ENCODE measurements at places on chromosomes 3 and 15.

- DNase-seq: no peak
Observed at GRCh38 chr3:99952306-99952705, 134.6 kb downstream of the CMSS1 start.

DNA sequence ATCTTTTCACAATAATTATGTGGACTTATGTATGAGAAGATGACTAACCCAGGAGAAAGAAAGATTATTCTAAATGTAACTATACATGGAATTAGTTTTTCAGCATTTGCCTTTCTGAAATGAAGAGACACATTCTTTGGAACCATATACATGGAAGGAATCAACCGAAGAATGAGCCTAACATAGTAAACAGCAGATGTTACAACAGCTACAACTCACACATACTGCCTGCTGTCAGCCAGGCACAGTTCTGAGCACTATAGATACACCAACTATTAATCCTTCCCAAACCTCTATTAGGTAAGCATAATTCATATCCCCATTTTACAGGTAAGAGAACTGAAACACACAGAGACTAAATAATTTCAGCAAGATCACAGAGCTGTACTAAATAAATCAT, 840.0 kb downstream of the ROBO1 start:
- no peak for DNase-seq

DNA sequence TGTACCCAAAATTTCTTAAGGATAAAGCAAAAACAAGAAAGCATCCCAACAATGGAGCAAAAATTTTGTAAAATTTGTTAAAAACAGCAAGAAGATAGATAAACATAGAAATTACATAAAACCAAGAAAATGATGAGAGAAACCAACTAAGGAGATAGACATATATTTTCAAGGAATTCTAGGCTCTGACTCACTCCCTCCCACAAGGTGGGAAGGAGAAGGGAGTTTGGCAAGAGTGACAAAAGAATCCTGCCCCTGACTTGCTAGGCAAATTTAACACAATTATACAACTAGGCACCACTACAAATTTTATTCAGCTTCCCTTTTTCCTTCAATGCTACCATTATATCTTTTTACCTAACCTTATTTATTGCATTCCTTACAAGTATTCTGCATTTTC, 70.9 kb downstream of the MYO9A start:
- DNase-seq: no peak

- DNase-seq: no peak
Observed at GRCh38 chr15:78339559-78339958, 594 bp upstream of the CRABP1 start.

- DNase-seq: no peak
Observed at GRCh38 chr3:23077126-23077525, 126.0 kb upstream of the UBE2E2 start.

DNA sequence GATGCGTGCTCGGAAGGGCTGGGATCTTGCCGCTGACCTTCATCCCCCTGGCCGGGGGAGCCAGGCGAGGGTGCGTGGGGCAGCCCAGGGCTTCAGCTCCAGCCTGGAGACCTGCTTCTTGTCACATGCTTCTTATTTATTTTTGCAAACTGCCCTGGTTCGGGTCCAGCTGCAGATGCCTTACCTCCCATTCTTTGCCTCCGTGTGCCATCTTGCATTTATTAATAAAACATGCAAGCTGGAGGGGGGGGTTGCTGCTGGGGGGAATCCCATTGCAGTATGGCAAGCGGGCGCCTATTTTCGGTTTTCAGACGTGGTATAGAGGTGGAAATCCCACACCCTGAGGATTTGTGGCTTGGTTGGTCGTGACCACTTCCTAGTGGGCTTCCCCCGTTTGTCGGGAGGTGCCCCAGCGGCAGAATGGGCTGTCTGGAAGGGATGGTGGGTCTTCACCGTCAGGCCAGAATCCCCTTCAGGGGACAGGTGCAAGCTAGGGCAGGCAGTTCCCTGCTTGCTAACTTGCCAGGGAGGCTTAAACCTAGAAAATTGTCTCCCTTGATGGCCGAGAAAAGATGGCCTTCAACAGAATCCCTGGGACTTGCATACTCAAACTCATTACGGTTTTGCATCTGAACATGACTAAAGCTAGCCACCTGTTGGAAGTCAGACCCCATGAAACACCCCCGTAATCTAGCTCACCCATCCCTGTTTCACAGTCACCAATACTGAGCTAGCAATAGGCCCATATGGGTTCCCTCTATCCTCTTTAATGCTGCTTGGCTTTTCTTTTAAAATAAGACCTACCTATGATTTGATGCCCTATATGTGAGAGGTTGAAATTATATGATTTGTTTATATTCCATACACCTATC, 569 bp downstream of the TMEM266 start:
- no peak for DNase-seq

DNA sequence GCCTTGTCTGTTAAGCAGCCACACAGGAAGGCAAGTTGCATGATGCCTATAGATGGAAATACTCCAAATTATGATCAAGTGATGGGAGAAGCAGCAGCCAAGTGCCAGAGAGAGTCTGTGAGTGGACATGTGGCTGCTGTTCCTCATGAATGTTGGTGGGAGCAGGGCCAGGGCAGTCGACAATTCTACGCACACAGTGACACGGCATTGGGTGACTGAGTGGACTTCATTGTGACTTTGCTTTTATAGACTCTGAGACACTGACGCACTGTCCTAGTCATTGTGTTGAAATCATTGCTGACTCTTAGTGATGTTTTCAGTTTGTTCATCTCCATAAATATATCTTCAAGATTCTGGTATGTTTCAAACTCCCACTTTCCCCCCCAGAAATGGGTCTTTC, 246.3 kb upstream of the SEMA6D start:
- DNase-seq: no peak

DNA sequence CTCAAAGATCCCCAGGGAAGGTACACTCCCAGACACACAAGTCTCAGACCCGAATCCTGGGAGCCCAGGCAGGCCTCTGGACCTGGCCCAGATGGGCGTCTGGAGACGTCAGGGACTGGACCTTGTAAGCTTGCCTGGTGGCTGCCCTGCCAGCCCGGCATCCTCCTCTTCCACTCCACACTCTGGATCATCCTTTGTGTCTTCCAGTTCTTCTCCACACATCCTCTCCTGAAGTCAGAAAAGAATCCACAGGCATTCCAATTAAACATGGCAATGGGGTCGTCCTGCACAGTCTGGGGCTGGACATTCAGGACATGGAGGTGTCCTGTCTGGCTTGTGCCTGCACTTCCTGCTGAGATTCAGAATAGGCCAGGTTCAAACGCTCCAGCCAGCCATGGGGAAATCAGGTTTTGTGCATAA, 208.8 kb upstream of the IGF1R start:
- no peak for DNase-seq

GRCh38 chr15:51737522-51738305, at the start of gene LYSMD2:
LYSMD2 (minus strand) TSS chr15:51737655; CDS start chr15:51737622, 33 bp downstream.
- DNase-seq: peak; percentile 63

DNA sequence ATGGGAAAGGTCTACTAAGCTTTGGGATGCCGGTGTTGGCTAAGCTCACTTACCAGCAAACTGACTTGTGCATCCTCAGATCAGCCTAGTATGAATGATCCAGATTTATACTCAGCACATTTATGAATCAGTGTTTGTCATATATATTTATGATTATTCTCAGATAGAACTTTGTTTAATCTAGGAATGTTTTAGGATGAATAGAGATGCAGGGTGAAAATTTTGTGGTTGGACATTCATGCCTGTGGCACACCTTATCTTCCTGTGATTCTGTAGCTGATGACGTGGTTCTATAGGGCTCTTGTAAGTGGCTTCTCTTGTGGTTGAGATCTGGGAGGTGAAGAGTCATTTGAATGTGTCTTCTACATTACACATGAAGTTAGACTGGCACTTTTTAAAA, 11.4 kb downstream of the CDIN1 start:
- DNase-seq: no peak

DNA sequence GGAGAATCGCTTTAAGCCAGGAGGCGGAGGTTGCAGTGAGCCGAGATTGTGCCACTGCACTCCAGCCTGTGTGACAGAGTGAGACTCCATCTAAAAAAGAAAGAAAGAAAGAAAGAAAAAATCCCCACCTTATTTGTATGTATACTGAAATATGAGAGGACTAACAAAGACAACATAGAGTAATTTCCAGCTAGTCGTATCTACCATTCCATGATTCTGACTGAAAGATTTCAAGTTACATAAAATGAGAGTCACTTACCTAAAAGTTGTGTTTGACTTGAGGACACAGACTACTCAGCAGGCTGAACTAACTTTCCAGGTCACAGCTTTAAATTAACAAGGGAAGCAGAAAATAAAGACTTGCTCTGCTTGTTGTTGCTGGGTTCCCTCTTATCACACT, 18.8 kb upstream of the PRKCI start:
- no peak for DNase-seq

DNA sequence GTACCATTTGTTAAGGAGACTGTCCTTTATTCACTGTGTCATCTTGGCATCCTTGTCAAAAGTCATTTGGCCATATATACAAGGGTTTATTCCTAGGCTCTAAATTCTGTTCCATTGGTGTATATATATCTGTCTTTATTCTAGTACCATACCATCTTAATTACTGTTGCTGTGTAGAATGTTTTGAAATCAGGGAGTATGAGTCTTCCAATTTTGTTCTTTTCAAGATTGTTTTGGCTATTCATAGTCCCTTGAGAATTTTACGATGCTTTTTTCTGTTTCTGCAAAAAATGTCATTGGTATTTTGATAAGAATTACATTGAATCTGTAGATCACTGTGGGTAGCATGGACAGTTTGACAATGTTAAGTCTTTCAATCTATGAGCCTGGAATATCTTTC, 28.7 kb downstream of the PFN2 start:
- DNase-seq: no peak

DNA sequence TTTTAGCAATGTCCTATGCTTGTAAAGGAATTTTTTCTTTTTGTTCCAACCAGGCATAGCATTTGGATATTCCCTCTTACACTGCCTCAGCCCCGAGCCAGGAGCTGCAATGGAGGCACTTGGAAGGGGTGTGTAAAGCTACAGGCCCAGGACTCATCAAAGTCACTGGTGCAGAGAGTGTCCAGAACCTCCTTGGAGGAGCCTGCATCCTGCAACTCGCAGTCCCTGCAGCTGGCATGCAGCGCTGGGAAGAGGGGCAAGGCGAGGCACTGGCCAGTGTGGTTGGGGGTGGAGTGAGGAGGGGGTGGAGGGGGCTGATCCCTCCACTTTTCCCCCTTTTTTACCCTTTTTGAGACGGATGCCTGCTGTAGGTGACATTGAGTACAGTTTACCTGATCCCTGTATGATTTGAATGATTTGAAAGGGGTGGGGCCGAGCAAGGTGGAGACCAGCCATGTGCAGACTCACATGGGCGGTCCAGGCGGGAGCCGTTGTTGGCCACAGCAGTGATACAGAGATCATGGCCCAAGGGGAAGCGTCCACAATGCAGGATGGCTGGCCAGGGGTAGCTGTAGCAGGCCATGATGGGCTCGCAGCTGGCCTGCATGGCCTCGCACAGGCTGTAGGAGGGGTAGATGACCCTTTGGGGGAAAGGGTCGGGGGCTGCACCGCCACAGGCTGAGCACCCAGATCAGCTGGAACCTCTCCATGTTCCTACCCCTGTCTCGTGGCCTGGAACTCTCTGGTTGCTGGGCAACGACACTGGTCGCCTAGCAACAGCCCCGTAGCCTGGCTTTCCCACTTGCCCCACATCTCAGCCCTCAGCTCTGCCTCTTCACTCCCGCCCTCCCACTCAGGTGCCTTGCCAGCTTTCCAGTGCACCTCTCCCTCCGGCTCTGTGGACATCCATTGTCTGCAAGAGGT, 7.9 kb downstream of the P4HTM start:
- DNase-seq: no peak

- DNase-seq: no peak
Observed at GRCh38 chr3:23325466-23326065, 122.4 kb downstream of the UBE2E2 start.

DNA sequence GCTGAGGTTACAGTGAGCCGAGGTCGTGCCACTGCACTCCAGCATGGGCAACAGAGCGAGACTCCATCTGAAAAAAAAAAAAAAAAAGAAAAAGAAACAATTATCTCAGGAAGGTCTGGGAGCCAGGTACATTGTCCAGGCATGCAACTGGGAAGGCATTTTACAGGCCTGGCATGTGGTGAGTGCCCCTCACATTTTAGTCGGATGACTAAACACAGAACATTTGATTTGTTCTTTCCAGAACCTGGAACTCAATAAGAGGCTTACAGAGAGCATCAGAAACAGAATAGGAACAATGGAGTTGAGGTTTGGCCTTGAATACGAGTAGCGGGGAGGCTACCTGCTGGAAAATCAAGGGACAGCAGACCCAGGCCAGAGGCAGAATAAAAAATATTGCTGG, 33.7 kb upstream of the IGF1R start:
- no peak for DNase-seq

GRCh38 chr3:109059264-109059663, 58.7 kb downstream of the MORC1 start:
- DNase-seq: no peak

- DNase-seq: no peak
Observed at GRCh38 chr3:52088445-52089367, 32.3 kb upstream of the DUSP7 start.

DNA sequence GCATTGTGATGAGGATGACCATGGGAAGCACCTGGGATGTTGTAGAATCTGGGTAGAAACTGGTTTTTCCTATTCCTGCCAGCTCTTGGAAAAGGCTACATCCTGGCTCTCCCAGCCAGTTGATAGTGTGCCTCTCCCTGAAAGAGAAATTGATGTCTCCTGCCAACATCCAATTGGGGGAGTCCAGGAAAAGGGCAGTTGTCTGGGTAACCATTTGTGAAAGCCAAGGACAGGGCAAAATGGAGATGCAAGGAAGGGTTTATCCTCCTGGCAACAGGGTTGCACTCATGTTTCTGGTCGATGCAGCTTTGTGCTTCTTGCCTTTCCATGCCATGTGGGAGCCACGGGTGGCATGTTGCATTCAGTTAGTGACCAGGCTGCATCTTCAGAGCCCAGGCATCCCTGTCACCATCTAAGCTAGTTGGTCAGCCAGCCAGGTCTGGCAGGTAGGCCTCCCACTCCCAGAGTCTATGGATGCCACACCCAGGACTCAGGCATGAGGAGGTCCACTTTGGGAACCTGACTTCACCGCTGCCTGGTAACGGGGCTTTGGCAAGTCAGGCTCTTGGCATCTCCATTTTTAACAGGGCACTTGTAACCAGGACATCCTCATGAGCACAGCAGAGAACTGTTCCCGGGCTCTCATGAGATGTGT, 153.5 kb downstream of the DNAJB8 start:
- DNase-seq: no peak

DNA sequence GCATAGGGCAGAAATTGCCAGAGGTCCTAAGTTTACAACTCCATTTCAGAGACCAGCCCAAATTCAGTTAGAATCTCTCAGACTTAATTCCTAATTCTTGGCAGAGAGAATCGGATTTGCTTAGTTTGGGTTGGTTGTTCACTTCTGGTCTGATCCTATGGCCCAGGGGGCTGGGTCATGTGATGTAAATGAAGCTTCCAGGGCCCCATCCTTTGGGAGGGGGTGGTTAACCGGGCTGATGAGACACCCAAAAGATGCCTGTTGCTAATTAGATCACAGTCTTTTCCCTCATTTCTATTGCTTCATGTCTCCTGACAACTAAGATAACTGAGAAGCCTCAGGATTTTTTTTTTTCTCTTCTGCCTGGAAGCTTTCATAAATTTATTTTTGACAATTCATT, 11.1 kb upstream of the ZNF620 start:
- DNase-seq: no peak

GRCh38 chr15:59536553-59536952, 75.0 kb upstream of the GCNT3 start:
- DNase-seq: no peak
